ENCODE measurements at places on chromosomes 7 and 10. TPM values are rescaled to one million over a fixed set of nuclear protein-coding genes. Genes with fewer than 3 reads are reported as not detected.

Gene NUTM2D
- 10.1 TPM for total RNA-seq

Gene ERVW-1
- 0.24 TPM for total RNA-seq

Gene MLLT10
- 56.1 TPM for total RNA-seq

Gene CELF2
- total RNA-seq, result 27.2 TPM

DNA sequence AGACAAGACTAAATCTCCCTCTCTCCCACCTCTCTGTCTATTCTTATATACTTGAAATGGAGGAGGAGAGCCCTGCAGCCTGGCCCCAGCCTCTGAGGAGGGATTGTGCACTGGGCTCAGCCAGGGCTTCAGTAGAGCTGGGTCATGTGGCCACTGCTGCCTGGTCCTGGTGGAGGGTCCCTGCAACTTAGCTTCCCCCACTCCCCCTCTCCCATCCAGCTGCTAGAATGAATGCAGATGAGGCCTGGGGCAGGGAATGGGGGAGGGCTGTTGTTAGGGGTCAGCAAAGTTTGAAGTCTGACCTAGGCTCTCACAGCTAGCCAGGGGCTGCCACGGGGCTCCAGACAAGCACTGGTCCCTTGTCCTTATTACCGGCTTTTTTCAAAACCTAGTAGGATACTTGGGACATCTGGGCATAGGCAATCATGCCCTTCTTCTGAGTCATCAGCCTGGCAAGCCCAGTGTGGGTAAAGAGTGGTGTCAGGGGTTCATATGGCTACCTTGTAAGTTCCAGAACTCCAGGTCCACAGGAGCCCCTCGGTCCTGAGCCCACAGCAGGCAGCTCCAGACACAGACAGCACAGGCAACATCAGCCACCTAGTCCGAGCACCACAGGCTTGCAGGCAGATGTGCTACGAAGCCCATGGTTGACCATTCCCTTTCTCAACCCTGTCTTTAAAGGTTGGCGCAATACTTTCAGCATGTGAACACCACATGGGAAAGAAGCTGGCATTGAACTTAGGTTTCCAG is 12.8 kb upstream of the CXCL12 start:
- no peak overlapping the region for H3K4me3 ChIP-seq
- no peak for DNase-seq
- no peak overlapping the region for H3K27ac ChIP-seq
- no peaks in the 10 kb centered on the region for H3K36me3 ChIP-seq
- peaks cover 16% of the 10 kb centered on the region for H3K27me3 ChIP-seq

- H3K36me3 ChIP-seq, result peaks cover 7% of the 10 kb centered on the region
- DNase-seq, result no peak
- no peaks in the 10 kb centered on the region for H3K4me1 ChIP-seq
- H3K27ac ChIP-seq, result no peak overlapping the region
- no peaks in the 10 kb centered on the region for H3K27me3 ChIP-seq
- no peak overlapping the region for H3K4me3 ChIP-seq
These were observed 192.5 kb downstream of the GFRA1 start for GRCh38 chr10:116080553-116080952.

DNA sequence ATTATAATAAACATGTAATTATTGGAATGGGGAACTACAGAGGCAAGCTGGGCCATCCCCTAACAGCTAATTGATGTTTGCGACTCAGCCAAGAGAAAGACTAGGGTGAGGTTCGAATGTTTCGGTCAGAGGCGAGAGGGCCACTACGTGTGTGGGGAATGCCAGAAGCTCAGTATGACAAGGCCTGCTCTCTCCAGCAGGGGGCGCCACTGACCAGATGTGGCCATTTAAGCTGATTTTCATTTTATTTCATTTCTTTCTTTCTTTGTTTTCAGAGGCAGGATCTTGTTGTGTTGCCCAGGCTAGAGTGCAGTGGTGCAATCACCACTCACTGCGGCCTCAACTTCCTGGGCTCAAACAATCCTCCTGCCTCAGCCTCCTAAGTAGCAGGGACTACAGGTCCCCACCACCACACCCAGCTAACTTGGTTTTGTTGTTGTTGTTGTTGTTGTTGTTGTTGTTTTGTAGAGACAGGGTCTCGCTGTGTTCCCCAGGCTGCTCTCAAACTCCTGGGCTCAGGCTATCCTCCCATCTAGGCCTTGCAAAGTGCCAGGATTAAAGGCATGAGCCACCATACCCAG is 38.1 kb downstream of the TMEM130 start:
- no peaks in the 10 kb centered on the region for H3K36me3 ChIP-seq
- no peak overlapping the region for H3K27ac ChIP-seq
- no peak overlapping the region for H3K4me3 ChIP-seq
- no peaks in the 10 kb centered on the region for H3K4me1 ChIP-seq

DNA sequence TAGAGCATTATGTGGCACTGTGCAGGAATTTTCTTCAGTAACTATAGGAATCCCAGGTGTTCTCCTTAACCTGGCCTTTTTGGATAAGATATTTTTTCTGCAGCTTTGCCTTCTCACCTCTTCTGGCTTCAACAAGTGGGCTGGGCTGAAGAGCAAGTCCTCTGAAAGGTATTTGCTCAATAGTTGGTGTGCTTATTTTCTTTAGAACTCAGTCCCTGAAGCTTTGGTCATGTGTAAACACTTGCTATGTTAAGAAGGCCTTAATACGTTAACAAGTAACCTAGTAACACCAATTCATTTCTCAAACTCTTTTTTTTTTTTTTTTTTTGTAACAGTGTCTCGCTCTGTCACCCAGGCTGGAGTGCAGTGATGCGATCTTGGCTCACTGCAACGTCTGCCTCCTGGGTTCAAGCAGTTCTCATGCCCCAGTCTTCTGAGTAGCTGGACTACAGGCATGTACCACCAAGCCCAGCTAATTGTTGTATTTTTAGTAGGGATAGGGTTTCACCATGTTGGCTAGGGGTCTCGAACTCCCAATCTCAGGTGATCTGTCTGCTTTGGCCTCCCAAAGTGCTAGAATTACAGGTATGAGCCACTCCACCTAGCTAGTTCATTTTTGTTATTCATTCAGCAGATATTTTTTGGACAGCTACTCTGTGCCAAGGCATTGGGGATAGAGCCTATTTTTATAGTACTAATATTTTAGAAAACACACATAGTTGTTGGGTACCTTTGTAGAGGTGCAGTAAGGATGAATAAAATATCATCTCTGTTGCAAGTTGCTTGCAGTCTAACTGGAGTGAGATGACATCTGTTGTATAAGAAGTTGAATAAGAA is 164.6 kb downstream of the SND1 start:
- H3K4me3 ChIP-seq, result no peak overlapping the region
- DNase-seq, result no peak
- H3K36me3 ChIP-seq, result no peaks in the 10 kb centered on the region
- H3K4me1 ChIP-seq, result peaks cover 44% of the 10 kb centered on the region

GRCh38 chr7:80347173-80347572 is 164.7 kb downstream of the GNAT3 start:
- H3K27ac ChIP-seq, result no peak overlapping the region
- H3K4me1 ChIP-seq, result peaks cover 3% of the 10 kb centered on the region
- DNase-seq, result no peak
- H3K4me3 ChIP-seq, result no peak overlapping the region

GRCh38 chr10:61385231-61386001 is 67.8 kb downstream of the TMEM26 start:
- no peaks in the 10 kb centered on the region for H3K4me1 ChIP-seq
- no peak overlapping the region for H3K4me3 ChIP-seq
- H3K27me3 ChIP-seq, result peaks cover 6% of the 10 kb centered on the region
- no peak overlapping the region for H3K27ac ChIP-seq
- H3K36me3 ChIP-seq, result no peaks in the 10 kb centered on the region

- no peak for DNase-seq
- no peak overlapping the region for H3K27ac ChIP-seq
- H3K4me1 ChIP-seq, result peaks cover 20% of the 10 kb centered on the region
- H3K36me3 ChIP-seq, result peaks cover 30% of the 10 kb centered on the region
These were observed 3.0 kb downstream of the ZNF518A start for GRCh38 chr10:96133135-96133534.

DNA sequence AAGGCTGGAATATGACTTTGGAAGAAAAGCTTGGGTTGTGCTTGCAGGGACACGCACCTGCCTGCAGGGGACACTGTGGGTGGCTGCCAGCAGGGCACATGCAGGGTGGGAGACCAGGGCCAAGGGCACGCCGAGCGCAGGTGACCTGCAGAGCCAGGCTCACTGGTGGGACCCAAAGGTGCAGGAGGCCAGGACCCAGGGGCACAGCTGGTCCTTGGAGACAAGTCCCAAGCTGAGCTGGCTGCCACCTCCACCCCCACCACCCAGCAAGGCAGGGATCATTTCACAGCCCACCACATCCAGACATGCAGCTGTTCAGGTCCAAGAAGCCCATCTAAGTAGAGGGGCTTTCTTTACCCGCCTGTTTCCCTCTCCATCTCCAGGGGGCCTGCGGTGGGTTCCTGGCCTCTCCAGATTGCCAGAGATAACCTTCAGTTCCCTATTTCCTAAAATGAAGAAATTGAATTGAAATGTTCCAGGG is 13.8 kb upstream of the CLIP2 start:
- no peak for DNase-seq
- peaks cover 21% of the 10 kb centered on the region for H3K4me1 ChIP-seq
- H3K27me3 ChIP-seq, result no peaks in the 10 kb centered on the region
- no peak overlapping the region for H3K4me3 ChIP-seq

DNA sequence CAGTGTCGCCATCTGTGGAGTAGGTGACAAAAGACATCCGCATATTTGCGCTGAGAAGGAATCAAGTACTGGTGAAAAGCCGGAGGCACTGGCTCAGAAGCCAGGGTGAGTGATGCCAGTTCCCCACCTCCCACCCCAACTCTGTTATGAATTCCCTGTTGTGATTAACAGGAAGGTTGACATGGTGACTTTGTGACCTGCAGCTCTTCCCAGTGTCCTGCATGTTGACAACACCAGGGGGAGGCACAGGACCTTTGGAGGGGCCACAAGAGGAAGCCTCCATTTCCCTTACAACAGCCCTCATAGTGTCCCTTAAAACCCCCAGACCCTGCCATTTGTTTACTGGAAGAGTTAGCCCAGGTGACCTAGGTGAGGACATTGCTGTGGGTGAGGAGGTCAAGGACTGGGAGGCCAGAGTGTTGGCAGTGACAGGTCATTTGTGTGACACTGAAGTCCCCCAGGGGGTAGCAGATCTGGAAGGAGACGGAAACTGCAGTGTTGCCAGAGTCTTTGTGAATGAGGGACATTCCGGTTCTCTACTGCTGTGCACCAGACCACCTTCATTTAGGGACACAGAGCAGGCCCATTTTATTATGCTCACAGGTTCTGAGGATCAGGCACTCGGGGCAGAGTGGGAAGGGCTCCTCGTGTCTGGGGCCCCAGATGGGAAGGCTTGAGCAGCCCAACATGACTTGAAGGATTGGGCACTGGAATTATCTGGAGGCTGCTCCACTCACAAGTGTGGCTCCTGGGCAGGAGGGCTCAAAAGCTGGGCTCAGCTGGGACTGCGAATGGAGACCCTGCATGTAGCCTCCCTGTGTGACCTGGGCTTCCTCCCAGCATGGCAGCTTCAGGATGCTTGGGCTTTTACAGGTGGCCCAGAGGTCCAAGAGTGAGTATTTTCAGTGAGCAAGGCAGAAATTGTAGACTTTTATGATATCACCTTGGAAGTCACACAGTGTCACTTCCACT is 13.0 kb upstream of the ANTXRL start:
- H3K27me3 ChIP-seq, result peaks cover 6% of the 10 kb centered on the region
- peak; percentile 25 for DNase-seq

DNA sequence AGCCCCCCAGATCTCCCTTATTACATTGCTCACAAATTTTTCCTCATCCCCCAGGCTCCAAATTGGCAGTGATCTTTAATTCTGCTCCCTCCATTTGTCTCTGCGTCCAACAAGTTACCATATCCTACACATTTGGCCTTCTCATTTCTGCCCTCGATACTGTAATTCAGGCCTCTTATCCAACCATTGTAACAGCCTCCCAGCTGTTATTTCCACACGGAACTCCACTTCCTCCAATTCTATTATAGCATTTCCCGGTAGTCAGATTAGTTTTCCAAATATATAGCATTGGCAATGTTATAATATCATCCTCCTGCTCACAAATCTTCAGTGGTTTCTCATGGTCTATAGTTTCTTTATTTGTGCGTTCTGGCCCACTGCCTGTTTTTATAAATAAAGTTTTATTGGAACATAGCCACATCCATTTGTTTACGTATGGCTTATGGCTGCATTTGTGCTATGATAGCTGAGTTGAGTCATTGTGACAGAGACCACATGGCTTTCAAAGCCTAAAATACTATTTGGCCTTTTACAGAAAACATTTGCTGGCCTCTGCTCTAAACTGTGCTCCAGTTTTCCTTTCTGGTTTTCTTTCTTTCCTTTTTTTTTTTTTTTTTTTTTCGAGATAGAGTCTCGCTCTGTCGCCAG is 126.5 kb upstream of the ZNF438 start:
- no peaks in the 10 kb centered on the region for H3K36me3 ChIP-seq
- H3K27ac ChIP-seq, result no peak overlapping the region
- no peak overlapping the region for H3K4me3 ChIP-seq
- H3K4me1 ChIP-seq, result peaks cover 7% of the 10 kb centered on the region
- no peaks in the 10 kb centered on the region for H3K27me3 ChIP-seq
- no peak for DNase-seq

Measured in mesothelial cell of epicardium (in vitro differentiated cells).